ENCODE measurements at places on chromosomes 4 and X.

- DNase-seq, result no peak
- no peak overlapping the region for H3K4me3 ChIP-seq
- H3K4me1 ChIP-seq, result no peaks in the 10 kb centered on the region
- H3K27ac ChIP-seq, result no peak overlapping the region
- H3K27me3 ChIP-seq, result no peaks in the 10 kb centered on the region
- no peaks in the 10 kb centered on the region for H3K36me3 ChIP-seq
Measured at GRCh38 chrX:3522101-3522650, 175.7 kb upstream of the MXRA5 start.

DNA sequence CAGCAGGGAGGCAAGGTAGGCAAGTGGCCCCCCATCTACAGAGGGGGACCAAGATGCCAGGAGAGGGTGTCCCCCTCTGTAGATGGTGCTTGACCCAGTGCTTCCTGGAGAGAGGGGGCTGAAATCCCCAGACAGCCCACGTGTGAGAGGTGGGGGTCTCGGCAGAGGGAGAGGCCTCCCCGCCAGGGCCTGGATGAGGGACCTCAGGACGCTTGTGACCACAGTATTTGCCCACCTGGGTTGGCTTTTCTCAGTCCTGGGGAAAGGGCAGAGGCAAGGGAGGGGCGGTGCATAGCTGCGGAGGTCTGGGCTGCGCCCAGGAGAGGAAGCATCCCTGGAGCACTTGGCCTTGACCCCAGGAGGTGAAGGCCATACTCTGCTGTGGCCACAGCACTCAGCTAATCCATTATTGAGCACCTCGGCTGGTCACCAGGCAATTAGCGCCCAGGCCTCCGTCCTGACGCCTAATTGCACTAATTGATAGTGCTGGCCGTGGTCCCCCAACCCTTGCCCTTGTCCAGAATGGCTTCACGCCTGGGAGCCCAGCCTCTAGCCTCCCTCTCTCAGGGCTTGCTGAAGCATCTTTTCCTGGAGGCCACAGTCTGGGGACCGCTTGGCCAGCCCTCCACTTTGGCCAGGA lies 30.7 kb downstream of the HMX1 start:
- no peak overlapping the region for H3K4me3 ChIP-seq
- H3K27me3 ChIP-seq, result peaks cover 37% of the 10 kb centered on the region
- no peaks in the 10 kb centered on the region for H3K36me3 ChIP-seq
- peaks cover 3% of the 10 kb centered on the region for H3K4me1 ChIP-seq
- no peak for DNase-seq
- H3K27ac ChIP-seq, result no peak overlapping the region

- DNase-seq, result no peak
- no peaks in the 10 kb centered on the region for H3K36me3 ChIP-seq
- no peaks in the 10 kb centered on the region for H3K4me1 ChIP-seq
- no peak overlapping the region for H3K4me3 ChIP-seq
- no peaks in the 10 kb centered on the region for H3K27me3 ChIP-seq
Measured at GRCh38 chr4:22552812-22553211, 36.9 kb upstream of the ADGRA3 start.

DNA sequence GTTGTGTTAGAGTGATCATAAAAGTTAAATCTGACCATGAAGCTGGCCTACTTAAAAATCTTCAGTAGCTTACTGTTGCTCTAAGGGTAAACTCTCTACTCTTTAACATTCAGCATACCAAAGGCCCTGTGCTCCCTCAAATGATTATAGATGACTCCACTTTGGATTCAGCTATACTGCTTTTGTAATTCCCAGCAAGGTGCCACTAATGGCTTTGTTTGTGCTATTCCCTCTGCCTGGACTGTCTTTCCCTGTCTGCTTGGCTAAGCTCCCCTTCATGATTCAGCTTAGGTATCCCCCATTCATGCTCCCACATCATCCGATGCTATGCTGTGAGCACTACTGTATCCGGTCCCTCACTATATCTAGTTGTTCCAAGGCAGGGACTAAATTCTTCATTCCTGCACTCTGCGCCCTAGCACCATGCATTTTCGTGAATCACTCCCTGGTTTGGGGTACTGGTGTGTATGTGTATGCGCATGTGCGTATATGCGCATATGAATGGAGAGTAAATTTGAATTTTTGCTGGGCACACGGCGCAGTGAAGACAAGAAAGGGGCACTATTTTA lies 453 bp upstream of the PBDC1 start:
- H3K4me3 ChIP-seq, result peak overlapping the region; percentile 91
- DNase-seq, result no peak
- H3K4me1 ChIP-seq, result peaks cover 14% of the 10 kb centered on the region
- peak overlapping the region; percentile 98 for H3K27ac ChIP-seq

DNA sequence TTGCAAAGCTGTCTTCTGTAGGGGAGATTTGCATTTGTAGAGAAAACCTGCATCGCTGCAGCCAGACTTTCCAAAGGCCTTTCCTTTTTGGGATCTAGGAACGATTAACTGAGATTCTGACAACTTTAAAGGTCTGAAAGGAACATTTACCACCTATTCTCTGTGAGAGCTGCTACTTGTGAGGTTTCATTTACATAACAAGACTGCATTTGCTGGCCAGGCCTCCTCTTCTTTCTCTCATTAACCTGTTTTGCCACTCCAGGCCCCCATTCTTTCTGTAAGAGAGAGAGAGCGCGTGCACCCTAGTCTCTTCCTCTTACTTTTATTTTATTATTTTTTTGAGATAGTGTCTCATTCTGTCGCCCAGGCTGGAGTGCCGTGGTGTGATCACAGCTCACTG lies 31.6 kb downstream of the TMEM31 start:
- H3K36me3 ChIP-seq, result no peaks in the 10 kb centered on the region
- no peak overlapping the region for H3K27ac ChIP-seq
- DNase-seq, result no peak
- H3K4me1 ChIP-seq, result no peaks in the 10 kb centered on the region
- H3K4me3 ChIP-seq, result no peak overlapping the region
- no peaks in the 10 kb centered on the region for H3K27me3 ChIP-seq

- peaks cover 4% of the 10 kb centered on the region for H3K4me1 ChIP-seq
- H3K27me3 ChIP-seq, result no peaks in the 10 kb centered on the region
- H3K4me3 ChIP-seq, result no peak overlapping the region
- H3K27ac ChIP-seq, result no peak overlapping the region
Measured at GRCh38 chr4:119084513-119084912, 51.1 kb upstream of the MYOZ2 start.

DNA sequence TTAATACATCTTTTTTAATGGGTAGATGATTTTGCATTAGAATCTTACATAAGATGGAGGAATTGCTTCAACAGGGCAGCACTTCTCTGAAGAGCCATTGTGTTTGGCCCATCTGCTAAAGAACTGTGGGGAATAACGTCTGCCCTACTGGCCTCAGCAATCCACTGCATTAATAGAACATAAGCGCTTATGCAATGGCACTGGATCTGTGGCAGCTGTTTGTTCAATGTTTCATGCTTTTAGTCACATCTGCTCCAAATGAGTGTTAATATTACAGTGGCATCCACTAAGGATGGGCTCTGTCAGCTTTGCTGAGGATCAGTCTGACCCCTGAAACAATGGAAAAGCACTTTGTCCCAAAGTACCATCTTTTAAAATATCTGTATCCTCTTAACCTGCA lies 279.0 kb upstream of the GK2 start:
- no peak for DNase-seq
- no peak overlapping the region for H3K27ac ChIP-seq
- H3K4me1 ChIP-seq, result no peaks in the 10 kb centered on the region
- no peaks in the 10 kb centered on the region for H3K27me3 ChIP-seq

GRCh38 chr4:163622379-163623035 lies 128.0 kb downstream of the TMA16 start:
- H3K27ac ChIP-seq, result no peak overlapping the region
- peaks cover 3% of the 10 kb centered on the region for H3K27me3 ChIP-seq
- no peaks in the 10 kb centered on the region for H3K36me3 ChIP-seq

- H3K4me3 ChIP-seq, result no peak overlapping the region
- H3K27ac ChIP-seq, result no peak overlapping the region
- H3K4me1 ChIP-seq, result peaks cover 6% of the 10 kb centered on the region
- H3K36me3 ChIP-seq, result no peaks in the 10 kb centered on the region
- DNase-seq, result no peak
Measured at GRCh38 chr4:155617296-155617695, 49.4 kb upstream of the GUCY1A1 start.

DNA sequence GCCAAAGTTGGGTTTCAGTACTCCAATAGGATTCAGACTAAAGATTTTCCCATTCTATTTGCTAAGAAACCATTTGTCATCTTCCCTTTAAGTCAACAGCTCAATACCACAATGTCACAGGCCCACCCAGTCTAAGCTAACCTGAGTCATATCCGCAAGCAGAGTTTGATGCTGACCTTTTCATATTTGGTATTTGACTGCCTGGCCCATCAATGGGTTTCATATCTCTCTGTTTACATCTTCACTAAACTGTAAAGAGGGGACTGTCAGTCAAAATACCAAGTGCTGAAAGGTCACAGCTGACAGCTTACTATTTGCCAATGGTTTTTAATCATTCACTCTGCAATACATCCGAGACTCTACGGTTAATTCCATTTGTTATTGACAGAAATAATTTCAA lies 707.5 kb upstream of the ACTRT1 start:
- H3K4me1 ChIP-seq, result peaks cover 16% of the 10 kb centered on the region
- no peak overlapping the region for H3K4me3 ChIP-seq
- H3K27me3 ChIP-seq, result no peaks in the 10 kb centered on the region
- H3K36me3 ChIP-seq, result peaks cover 2% of the 10 kb centered on the region
- no peak overlapping the region for H3K27ac ChIP-seq

DNA sequence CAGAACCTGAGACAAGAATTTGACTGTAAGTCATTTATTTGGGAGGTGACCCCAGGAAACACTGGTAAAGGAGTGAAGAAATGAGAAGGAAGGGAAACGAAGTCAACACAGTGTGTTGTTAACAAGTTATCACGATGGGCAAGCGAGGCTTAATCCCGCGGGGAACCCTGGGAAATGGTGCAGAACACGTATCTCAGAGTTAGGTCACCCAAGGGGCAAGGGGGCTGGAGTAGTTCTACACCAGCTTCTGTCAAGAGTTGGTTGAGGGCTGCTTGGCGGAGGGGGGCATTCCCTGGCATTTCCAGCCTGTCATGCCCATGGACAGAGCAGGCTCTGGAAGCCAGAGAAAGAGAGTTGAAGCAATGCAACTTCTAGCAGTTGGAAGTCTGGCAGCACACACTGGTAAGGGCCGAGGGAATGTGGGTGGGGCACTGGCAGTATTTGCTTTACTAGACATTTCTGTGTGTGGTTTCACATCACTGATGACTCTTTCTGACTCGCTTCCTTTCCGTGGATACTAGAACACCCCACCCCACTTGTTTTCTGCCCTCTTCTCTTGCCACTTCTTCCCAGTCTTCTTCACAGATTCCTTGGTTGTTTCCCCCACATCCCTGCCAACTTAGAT lies 52.2 kb upstream of the ADGRG2 start:
- peaks cover 5% of the 10 kb centered on the region for H3K27me3 ChIP-seq
- no peak for DNase-seq
- H3K4me3 ChIP-seq, result no peak overlapping the region
- H3K36me3 ChIP-seq, result no peaks in the 10 kb centered on the region
- H3K4me1 ChIP-seq, result no peaks in the 10 kb centered on the region

DNA sequence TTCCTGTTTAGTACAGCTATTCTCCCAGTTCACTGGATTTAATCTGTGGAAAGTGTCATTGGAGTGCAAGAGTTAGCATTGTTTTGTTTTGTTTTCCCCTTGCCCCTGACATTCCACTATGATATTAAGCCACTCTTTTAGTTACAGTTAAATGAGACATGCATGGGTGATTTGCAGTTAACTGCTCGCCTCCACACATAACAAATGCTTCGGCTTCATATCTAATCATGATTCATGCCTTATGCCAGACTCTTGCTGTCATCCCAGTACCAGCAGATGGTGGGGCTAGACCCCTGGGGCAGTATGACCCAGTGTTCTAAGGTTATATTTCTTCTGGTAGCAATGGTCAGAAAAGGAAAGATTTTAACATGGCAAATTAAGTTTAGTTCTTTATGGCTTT lies 80.1 kb downstream of the RAP1GDS1 start:
- no peaks in the 10 kb centered on the region for H3K27me3 ChIP-seq
- no peak for DNase-seq
- no peaks in the 10 kb centered on the region for H3K36me3 ChIP-seq
- no peak overlapping the region for H3K4me3 ChIP-seq
- no peaks in the 10 kb centered on the region for H3K4me1 ChIP-seq

GRCh38 chr4:24855741-24856140 lies 57.1 kb downstream of the CCDC149 start:
- DNase-seq, result no peak
- H3K36me3 ChIP-seq, result peaks cover 12% of the 10 kb centered on the region

DNA sequence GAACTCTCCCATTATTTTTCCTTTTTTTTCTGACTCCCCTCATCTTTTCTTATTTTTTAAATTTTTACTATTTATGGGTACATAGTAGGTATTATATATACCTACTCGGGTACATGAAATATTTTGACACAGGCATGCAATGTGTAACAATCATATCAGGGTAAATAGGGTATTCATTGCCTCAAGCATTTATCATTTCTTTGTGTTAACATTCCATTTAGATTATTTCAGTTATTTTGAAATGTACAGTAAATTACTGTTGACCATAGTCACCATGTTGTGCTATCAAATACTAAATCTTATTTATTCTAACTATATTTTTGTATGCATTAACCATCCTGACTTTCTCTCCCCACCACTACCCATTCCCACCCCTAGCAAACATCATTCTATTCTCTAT lies 33.8 kb upstream of the SLIT2 start:
- H3K36me3 ChIP-seq, result no peaks in the 10 kb centered on the region
- H3K27me3 ChIP-seq, result no peaks in the 10 kb centered on the region
- H3K27ac ChIP-seq, result no peak overlapping the region
- peaks cover 4% of the 10 kb centered on the region for H3K4me1 ChIP-seq
- no peak for DNase-seq
- no peak overlapping the region for H3K4me3 ChIP-seq

DNA sequence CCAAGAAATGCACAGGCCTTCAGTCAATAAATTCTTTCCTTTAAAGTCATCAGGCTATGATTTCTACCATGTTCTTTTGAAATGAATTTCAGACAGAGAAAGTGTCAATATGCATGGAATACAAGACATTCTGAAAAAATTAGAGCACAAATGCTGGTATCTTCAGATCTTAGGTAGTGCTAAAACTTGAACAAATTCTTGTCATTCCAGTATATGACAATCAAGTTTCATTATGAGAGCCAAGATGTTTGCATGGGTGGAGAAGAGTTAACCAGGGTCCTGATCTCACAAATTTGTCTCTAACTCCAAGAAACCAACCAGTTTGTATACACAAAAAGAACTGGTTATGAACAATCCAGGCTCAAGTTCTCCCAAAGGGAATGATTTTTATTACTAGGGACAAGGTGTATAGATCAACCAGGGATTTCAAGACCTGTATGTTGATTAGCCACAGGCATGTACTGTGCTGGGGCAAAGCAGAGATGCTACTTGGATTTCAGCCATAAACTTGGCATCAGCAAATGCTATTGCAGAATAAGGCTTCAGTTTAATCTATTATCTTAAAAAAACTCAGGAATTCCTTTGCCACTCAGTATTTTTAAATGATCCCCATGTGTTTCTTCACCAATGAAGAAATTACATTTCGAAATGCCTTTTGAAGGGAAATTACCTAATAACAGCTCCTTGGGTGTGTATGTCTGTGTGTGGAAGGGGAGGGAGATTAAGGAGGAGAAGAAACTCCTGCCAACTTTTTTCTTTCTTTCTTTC lies 69.7 kb downstream of the FANCB start:
- H3K4me3 ChIP-seq, result no peak overlapping the region
- no peaks in the 10 kb centered on the region for H3K27me3 ChIP-seq
- DNase-seq, result no peak
- H3K4me1 ChIP-seq, result no peaks in the 10 kb centered on the region
- H3K27ac ChIP-seq, result no peak overlapping the region

GRCh38 chr4:152885185-152885584 lies 50.9 kb upstream of the FHDC1 start:
- peak overlapping the region; percentile 47 for H3K27ac ChIP-seq
- no peak for DNase-seq
- no peaks in the 10 kb centered on the region for H3K4me1 ChIP-seq
- no peaks in the 10 kb centered on the region for H3K27me3 ChIP-seq
- peaks cover 10% of the 10 kb centered on the region for H3K36me3 ChIP-seq
- H3K4me3 ChIP-seq, result no peak overlapping the region
